Activated CD4-positive, alpha-beta T cell treated with anti-CD3 and anti-CD28 coated beads, Interleukin-2, amount 10 ng/mL, durations not matched to agents 7 days and 5 days (primary cell): ENCODE measurements at places on chromosomes 11 and 22. TPM values are rescaled to one million over a fixed set of nuclear protein-coding genes. Genes with fewer than 3 reads are reported as not detected.
A peak's percentile ranks its signal among the peaks of the same experiment; 100 is the strongest.

- no peak for DNase-seq
Observed at GRCh38 chr11:36377759-36378564, 81.9 kb downstream of the PRR5L start.

DNA sequence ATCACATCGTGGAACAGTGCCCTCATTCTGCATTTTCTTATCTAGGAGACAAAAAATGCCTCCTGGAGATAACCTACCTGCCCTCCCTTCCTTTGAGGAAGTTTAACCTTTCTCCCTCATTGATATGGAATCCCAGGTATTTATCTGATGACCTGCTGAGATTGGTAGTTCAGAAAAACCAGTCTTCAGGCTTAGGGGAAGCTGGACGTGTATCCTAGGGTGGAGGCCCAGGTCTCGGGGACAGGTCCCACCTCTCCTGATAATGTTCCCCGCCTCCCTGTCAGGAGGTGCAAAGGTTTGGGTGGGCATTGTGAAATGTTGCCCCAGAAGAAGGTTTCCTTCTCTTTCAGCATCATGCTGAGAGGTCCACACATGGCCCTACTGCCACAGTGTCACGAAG, 186.9 kb upstream of the NAV2 start:
- no peak for DNase-seq

GRCh38 chr11:18632841-18633240, 1.3 kb downstream of the SPTY2D1 start:
- DNase-seq = no peak

GRCh38 chr11:35029979-35030682, 108.8 kb upstream of the CD44 start:
- DNase-seq = peak; percentile 29

DNA sequence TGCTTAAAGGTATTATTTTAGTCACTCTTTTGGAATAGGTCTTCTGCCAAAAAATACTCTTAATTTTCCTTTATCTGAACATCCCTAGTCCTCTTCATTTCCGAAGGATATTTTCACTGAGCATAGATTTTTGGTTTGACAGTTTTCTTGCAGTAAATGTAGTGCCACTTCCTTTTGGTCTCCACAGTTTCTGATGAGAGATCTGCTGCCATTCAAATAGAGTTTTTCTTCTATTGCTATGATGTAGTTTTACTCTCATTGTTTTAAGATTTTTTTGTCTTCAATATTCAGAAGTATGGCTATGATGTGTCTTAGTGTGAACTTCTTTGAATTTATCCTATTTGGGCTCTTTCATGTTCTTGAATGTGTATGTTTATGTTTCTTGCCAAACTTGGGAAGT, 281.1 kb upstream of the SORL1-AS1 start:
- no peak for DNase-seq

DNA sequence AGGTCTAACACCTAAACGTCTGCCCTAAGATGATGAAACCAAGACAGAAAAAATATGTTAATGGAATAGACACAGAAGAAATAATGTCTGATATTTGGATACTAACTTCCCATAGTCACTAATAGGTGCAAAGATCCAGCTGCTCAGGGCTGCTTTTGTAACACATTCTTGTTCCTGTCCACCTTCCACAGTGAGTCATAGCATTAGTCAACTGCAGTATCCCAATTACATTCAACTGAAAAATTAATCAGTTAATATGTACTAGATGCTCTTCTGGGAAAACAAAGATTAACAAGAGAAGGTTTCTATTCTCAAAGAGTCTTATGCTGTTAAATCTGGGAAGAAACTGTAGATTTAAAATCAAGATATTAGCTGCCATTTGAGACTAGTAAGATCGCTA, 47.6 kb downstream of the HEPHL1 start:
- DNase-seq = no peak

GRCh38 chr11:63564784-63565350, 1.7 kb upstream of the PLAAT2 start:
- DNase-seq = no peak

- peak; percentile 39 for DNase-seq
Observed at GRCh38 chr22:32475468-32476010, 928 bp downstream of the FBXO7 start.

DNA sequence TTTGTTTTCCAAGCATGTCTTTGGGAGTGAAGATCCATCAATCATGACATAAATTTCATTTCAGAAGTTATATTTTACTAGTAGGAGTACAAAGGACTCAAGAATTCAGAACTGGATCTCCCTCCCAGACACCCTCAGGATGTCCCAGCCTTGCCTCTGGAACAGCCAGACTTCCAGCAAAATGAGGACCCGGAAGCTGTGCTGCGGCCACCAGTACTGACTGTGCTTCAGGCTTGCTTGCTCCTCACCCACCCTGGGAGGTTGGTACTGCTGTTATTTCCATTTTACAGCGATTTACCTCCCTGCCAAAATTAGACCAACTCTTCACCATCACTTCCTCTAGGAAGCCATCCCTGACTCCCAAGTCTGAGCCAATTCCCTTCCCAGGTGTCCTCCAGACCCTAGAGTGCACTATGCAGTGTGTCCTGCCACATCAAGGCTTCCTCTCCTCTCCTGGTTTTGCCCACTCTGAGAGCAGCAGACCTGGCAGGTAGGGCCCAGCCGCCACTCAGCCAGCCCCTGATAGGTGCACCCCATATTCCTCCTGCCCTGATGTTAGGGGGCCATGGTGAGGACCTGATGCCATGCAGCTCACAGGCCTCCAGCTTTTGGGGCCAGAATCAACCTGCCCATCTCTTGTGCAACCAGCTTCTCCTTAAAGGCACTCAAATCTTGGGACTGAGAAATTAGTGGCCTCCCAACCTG, 47.3 kb upstream of the WNT7B start:
- DNase-seq = no peak

DNA sequence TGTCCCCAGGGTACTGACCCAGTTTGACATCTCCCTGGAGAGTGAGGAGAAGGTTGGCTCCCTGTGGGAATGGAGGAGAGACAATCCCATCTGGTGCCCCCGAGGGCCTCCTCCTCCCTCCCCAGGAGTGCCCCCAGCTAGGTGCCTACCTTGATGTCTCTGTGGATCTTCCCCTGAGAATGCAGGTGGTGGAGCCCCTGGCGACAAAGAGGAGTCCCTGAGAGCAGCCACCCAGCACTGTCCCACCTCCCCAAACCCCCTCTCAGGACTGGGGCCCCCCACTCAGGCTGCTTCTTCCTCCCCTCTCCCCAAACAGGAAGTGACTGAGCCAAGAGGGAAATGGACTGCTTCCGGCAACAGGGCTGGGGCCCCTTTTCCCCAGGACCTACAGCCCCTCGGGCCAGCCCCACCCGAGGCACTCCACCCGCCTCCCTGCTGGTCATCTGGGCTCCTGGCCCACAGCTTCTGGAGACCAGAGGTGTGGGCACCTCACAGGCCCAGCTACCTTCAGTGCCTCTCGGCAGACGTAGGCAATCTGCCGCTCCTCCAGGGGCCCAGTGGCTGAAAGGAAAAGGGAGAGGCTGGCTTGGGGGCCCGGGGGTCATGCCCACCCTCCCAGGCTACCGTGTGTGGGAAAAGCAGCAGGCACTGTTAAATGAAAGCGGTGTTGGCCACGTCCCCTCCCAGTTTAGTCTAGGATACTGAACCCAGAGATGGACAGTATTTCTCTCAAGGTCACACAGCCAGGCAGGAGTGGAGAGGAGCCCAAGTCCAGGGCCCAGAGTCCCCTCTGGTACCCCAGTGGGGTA, 1.2 kb downstream of the MAP4K2 start:
- no peak for DNase-seq

- DNase-seq = peak; percentile 39
Observed at GRCh38 chr11:118572981-118573550, 857 bp downstream of the ARCN1 start.

DNA sequence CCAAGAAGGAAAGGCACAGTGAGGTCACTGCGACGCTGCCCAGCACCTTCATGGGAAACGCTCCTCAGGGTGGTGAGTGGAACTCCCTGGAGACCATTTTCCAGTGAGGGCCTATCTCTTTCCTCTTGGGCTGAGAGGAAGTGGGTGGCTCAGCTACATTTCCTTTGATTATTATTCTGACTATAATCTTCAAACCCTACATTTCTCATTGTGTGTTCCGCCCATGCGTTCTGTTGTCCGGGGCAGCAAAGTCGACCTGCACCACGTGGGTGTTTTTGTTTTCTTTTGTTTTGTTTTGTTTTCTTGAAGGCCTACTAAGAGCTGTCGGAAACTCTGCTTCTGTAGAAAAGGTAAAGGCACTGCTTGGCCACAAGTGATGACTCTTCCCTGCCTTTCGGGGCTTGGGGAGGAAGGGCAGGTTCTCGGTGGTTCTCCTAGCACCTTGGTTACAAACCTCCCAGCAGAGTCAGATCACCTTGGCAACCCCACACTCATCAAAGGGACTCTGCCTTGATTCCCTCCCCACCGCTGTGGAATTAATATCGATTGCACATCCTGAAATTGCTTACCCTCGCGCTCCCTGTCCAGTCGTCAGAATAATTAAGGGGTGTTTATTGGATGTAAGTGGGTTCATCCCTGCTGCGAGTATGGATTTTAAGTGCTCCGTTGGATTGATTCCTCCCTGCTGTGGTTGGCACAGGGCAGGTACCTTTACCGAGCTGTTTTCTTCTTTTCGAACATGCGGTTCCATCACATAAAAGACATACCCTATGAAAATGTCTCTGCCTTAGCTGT, 7.3 kb downstream of the PARVB start:
- DNase-seq = no peak

- DNase-seq = no peak
Observed at GRCh38 chr11:38693306-38693705, 2095.3 kb upstream of the RAG2 start.

- DNase-seq = no peak
Observed at GRCh38 chr11:7672960-7673723, at the start of gene CYB5R2. Gene CYB5R2, minus strand, starts transcription at chr11:7673500. Its CDS starts 675 bp downstream, at chr11:7672825.

DNA sequence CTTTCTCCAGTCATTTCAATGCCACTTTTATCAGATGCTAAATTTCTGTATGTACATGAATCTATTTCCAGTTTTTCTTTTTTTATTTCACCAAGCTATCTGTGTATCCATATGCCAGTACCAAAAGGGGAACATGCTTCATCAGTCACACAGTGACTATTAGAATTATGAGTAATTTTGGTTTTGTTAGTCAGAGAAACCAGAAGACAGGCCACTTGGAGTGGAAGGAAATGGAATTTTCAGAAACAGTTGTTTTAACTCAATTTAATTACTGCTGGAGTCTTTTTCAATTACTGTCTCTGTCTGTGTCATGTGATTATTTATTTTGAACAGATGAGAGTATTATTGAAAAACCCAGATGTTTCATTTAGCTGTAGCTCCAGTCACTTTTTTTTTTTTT, 84.6 kb upstream of the ANO3 start:
- DNase-seq = no peak

GRCh38 chr11:126391970-126392632, 36.6 kb downstream of the ST3GAL4 start:
- no peak for DNase-seq

GRCh38 chr11:35407041-35407440, 12.3 kb downstream of the SLC1A2 start:
- DNase-seq = no peak

GRCh38 chr11:67564230-67564629, 19.4 kb upstream of the GSTP1 start:
- DNase-seq = no peak

GRCh38 chr11:5547982-5548381, 358 bp downstream of the OR52H1 start:
- no peak for DNase-seq

- DNase-seq = no peak
Observed at GRCh38 chr11:17393472-17393871, 5.0 kb upstream of the KCNJ11 start.

- no peak for DNase-seq
Observed at GRCh38 chr11:34327804-34328631, 29.8 kb downstream of the ABTB2 start.

DNA sequence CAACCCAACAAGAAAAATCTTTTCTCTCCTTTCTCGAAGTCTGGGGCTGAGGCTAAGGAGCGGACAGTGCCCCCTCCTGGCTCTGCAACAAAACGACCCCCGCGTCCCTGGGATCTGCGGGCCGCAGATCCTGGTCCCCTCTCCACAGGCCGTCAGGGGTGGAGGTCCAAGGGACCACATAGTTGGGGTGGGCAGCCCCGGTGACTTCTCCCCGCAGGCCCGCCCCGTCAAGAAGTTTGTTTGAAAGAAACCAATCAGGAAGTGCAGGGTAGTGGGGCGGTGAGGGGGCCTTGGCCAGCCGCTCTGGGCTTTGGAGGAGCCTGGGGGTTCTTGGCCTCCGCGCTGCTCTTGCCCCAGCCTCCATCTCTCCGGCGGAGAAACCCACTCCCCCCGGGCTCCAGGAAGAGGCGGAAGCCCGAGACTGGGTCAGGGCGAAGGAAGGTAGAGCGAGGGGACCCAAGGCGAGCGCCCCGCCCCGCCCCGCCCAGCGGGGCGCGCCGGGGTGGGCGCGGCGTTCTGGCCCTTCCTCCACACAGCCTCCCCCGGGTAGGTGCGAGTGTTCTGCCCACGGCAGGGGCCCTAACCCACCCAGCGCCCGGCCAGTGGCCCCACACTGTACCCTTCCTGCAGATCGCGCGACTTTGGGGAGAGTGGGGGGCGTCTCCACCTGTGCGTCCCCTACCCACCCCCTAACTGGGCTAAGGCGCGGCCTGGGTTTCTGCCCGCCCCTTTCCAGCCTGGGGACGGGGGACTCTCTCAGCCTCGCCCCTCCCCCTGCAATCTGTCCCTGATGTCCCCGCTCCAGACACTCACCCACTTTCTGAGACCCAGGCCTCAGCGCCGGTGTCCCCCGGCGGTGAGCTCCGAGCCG, 1.3 kb downstream of the TP53I11 start:
- DNase-seq = peak; percentile 11

GRCh38 chr11:73866586-73866996, 10.1 kb downstream of the COA4 start:
- no peak for DNase-seq

- no peak for DNase-seq
Observed at GRCh38 chr11:64755681-64756361, 4.0 kb downstream of the PYGM start.

RIBC2 gene
- 7.0 TPM for total RNA-seq

TPCN2 gene
- 22.1 TPM for total RNA-seq

ENTHD1 gene
- 0.21 TPM for total RNA-seq

OR52N5 gene
- not detected for total RNA-seq

MAP6 gene
- total RNA-seq = 0.25 TPM

KRTAP5-2 gene
- total RNA-seq = not detected

ART1 gene
- not detected for total RNA-seq

PNPLA5 gene
- not detected for total RNA-seq
